ENCODE measurements at places on chromosomes 3 and 15.

- DNase-seq = no peak
These were observed 949 bp upstream of the RFC4 start for GRCh38 chr3:186807231-186807630.

DNA sequence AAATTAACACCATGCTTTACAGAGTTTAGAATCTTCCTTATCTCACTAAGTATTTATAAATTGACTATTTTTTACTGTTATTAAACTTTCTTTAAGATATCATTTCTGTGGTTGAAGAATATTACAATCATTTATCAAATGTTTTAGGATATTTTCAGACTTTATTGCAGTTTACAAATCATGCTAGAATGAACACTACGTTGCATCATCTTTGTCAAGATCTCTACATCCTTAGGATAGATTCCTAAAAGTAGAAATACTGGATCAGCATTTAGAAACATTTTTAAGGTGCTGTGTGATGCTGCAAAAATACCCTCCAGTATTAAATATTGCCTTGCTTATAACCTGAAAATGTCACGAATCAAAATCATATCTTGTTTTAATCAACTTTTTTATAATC, 2.5 kb upstream of the PLD1 start:
- no peak for DNase-seq

- no peak for DNase-seq
These were observed 407.4 kb downstream of the RSL24D1 start for GRCh38 chr15:54789376-54789775.

DNA sequence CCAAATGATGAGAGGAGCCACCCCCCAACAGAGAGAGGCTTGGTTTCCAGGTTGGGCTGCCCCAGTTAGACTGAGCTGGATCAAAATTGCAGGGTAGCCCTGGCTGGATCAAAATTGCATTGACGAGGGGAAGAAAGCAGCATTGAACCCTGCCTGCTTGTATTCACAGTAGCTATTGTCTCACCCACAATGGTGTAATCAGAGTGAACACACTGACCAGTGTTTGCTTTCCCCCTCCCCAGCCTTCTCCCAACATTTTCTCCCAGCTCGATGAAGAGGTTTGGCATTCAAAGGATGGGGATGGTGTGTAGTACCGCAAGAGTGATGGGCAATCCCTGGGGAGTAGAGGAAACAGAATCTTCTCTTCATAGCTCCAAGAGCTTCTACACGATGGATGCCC, 223.8 kb downstream of the ADAMTS9 start:
- DNase-seq = no peak

DNA sequence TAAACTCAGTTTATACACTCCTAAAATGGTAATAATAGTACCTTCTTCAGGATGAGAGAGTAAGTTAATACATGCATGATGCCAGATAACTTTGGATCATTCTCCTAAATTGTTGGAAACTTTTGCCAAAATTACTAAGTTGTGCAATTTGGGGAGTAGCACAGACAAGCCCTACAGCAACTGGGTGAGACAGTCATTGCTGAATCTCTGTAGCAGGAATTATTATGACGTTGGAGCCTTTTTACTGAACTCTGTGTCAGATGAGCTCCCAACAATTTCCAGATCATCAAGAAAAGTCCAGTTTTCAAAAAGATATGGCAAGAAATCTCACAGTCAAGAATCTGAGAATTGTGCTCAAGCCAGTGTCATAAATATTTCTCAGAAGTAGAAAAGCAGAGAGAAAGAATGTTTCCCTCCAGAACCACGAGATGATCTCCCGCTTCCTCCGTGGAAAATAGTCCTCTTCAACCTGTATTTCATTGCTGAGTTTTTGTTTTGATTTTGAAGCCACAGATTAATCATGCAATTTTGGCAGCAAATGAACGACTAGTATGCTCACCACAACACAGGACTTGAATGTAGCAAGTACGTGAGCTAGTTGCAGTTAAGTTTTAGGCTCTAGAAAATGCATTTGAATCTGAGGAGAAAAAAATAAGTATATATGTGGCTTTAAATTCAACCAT, 485.4 kb downstream of the CNTN6 start:
- no peak for DNase-seq

DNA sequence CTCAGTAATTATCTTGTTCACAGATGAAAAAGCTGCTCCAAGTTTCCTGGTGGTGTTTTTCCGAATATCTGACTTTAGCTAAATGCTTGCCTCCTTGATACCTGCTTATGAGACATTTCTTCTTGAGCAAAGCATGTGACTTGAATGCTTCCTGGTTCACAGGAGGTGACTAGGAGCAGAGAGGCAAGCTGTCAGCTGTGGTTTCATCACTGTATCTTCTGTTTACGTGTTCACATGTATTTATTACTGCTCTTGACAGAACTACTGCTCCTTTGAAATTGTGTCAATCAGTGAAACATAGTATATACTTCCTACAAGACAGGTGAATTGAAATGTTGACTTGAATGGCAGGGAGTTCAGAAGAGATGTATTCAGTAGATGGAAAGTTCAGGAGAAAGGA, 8.9 kb upstream of the SPPL2A start:
- no peak for DNase-seq

- no peak for DNase-seq
These were observed 267.5 kb downstream of the OCA2 start for GRCh38 chr15:27831384-27832236.

GRCh38 chr15:44769521-44769920, 33.2 kb downstream of the TRIM69 start:
- DNase-seq = no peak

- no peak for DNase-seq
These were observed 10.1 kb downstream of the PCSK6 start for GRCh38 chr15:101479342-101479845.

- DNase-seq = no peak
These were observed 579.9 kb upstream of the ZNF717 start for GRCh38 chr3:76365275-76365674.

- DNase-seq = no peak
These were observed 167.4 kb downstream of the KLHL25 start for GRCh38 chr15:85627213-85627935.

GRCh38 chr15:39887832-39888231, 32.2 kb downstream of the GPR176 start:
- DNase-seq = peak; percentile 5

GRCh38 chr3:122101646-122102045, 46.5 kb downstream of the CD86 start:
- peak; percentile 59 for DNase-seq

DNA sequence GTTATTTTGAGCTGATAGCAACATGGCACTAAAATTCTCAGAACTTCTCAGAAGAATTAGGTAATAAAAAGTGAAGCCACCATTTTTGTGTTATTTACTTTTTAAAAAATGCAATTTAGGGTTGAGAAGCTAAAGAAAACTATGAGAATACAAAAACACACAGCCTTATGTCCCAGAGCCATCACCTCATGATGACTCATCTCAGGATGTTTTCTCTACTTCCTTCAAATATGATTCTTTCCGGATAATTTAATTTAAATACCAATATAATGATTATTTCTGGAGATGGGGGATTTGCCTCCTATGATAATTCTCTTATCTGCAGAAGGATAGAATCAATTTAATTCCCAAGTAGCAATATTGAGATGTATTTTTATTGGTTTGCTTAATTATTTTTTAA, 105.6 kb upstream of the BFSP2 start:
- DNase-seq = no peak

DNA sequence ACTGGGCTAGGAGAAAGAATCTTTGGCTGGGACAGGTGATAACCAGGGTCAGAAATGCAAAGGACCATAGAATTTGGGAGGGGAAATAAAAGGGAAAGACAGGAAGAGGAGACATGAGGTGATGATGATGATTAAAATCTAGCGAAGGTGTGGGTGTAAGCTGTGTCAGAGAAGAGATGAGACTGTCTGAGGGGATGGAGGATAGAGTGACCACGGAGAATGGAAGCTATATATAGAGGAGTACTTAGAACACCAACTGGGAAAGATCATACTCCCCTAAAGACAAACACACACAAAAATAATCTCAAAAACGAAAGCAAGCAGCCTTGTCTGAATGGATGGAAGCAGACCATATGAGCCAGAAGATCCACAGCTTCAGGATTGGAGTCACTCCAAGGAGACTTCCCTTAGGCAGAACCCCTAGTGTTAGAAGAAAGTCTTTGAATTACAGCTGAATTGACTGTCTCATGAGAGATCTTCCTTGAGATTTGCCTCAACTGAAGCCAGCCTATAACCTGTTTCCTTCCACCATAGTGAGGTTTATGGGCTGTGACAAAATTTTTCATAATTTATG, 115.2 kb upstream of the DAZL start:
- DNase-seq = no peak

DNA sequence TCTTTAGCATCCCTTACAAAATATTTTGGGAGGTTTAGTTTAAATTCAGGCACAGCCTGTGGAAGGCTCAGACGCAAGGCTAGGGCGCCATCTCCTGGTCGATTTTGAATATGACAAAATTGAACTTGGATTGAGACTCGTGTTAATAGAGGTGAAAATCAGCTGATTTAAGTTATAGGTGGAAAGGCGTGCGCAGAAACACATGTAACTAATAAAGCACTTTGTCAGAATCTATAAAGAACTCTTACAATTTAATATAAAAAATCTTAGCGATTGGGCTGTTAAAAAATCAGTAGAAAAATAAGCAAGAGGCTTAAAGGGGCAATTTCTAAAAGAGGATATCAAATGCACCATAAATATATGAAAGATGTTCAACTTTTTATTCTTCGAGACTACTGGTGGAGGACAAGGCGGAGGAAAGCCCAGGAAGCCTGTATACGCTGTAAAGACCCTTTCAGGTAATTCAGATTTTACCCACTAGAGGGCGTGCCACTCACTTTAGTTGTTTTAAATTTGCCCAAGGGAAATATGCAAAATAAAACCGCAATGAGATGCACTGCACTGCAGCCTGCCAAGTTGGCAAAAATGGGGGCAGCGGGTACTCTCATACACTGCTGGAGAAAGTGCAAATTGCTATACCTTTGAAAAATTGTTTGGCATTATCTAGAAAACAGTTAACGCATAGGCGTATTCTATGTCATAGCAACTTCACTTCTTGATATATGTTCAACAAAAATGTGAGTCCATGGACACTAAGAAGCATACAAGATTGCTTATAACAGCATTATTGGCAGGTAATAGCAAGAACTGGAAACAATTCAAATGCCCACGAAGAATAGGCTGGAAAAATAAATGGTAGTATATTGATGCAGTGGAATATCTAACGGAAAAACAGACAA, 64.7 kb downstream of the SLC30A4 start:
- DNase-seq = peak; percentile 41

DNA sequence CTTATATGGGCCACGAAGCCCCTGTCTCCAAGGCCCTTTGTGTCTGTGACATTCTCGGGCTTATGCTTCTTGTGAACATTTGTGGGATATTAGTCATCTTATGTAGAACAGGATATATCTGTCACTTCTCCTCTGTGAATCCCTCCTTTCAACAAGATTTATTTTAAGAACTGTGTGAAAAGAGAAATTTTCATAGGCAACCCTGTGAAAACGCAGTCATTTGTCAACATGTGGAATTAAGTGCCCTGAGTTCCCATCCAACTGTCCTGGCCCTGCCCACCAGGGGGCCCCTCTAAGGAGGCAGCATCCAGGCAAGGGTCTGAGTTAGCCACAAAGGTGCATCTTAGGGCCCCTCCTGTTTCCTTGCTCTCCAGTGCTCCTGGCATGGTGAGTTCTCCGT, 76.8 kb upstream of the CHRNA7 start:
- no peak for DNase-seq

GRCh38 chr3:50221411-50222168, 14.4 kb upstream of the GNAI2 start:
- DNase-seq = no peak

DNA sequence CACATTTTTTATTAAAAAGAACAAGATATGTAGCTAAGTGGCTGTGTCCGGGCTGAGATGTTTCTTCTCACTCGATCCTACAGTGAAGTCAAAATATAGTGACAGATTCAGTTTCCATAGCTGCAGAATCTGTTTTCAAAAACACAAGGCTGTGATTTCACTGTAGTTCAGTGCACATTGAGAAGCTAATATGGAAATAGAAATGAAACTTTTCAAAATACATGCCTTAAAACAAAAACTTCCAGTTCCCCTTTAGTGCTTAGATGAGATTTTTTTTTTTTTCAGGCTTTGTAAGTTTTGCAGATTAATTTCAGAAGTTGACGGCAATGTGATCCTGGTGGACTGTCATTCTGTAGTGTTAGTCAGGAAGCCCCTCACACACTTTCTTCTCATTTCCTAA, 23.8 kb upstream of the TRAK1 start:
- DNase-seq = no peak

DNA sequence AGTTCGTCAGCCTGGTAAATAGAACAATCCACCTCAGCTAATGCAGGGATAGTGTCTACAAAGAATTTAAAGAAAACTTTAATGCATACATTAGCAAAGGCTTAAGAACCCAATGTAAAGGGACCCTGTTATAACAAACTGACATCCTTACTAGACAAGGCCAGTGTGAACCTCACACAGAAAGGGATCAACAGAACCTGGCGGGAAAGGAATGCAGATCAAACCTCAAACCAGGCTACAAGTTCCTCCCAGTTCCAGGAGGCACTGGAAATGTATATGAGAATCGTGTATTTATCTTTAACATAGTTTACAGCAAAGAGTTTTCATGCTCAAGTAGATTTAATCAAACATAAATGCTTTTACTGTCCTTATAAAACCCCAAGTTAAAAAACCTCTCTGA, 37.6 kb upstream of the ATP11B start:
- DNase-seq = no peak

- no peak for DNase-seq
These were observed 89.0 kb downstream of the MRPL46 start for GRCh38 chr15:88378188-88378637.

- DNase-seq = no peak
These were observed 34.8 kb downstream of the ZMAT3 start for GRCh38 chr3:179036626-179037300.

DNA sequence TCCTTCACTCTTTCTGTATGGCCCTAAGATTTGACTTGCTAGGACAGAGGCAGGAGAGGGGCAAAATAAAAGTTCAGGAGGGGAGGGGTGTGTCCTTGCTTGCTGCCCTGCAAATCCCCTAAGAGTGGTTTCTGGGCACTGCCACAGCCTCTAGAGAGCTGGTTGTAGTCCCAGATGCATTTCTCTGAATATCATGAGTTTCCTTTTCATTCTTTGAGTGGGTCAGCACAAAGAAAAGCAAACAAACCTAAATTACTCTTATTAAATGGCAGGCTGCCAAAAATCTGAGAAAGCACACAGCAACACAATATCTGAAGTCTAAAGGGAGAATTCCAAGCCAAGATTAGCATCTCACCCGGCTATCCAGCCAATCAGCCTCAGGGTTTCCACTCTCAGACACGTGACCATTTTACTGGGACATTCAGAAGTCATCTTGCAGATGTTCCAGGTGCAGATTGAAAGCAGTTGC, 919.3 kb downstream of the TUSC7 start:
- peak; percentile 55 for DNase-seq
